NCI-H1417 (cell line): ENCODE measurements at places on chromosomes 11 and 22.
A peak's percentile ranks its signal among the peaks of the same experiment; 100 is the strongest.

DNA sequence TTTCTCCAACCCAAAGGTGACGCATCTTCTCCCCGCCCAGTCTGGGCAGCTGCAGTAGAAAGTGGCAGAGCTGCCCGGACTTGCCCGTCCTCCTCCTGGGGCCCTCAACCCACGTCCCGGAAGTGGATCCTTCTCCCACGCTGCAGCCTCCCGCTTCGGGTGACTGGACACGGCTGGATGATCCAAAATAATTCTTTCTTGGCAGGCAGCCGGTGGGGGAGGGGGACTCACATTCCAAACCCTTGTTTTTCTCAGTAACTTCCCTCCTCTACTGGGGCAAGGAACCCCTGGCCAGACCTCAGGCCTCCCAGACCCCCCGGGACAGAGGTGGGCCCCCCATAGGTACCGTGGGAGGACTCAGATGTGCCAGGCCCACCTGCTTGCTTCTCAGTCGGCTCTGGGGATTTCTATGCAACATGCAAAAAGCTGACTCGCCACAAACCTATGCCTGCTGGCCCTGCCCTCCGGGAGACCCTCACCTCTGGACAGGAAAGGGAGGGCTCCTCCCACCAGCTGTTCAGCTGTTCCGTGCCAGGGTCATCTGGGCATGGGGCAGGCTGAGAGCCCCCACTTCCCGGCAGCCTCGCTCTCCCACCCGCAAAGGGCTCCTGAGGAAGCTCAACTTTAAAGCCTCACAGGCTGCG lies 1.4 kb downstream of the PLXNB2 start:
- DNase-seq, result peak; percentile 49

DNA sequence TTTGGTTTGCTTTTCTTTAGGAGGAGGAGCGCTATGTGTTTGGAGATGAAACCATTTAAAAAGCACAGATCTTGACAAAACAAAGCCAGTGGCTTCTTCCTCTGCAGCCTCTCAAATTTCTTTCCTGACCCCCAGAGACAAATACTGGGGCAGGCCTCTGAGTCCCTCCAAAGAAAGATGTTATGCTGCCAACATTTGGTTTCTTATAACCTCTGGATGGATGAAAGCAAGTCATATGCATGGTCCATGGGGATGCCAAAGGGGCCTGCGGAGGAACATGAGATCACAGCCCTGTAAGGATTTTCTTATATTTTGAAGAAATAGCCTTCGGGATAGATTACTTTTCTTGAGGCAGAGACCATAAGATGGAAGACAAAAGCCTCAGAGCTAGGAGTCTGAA lies 179.1 kb downstream of the TENM4 start:
- DNase-seq, result no peak

DNA sequence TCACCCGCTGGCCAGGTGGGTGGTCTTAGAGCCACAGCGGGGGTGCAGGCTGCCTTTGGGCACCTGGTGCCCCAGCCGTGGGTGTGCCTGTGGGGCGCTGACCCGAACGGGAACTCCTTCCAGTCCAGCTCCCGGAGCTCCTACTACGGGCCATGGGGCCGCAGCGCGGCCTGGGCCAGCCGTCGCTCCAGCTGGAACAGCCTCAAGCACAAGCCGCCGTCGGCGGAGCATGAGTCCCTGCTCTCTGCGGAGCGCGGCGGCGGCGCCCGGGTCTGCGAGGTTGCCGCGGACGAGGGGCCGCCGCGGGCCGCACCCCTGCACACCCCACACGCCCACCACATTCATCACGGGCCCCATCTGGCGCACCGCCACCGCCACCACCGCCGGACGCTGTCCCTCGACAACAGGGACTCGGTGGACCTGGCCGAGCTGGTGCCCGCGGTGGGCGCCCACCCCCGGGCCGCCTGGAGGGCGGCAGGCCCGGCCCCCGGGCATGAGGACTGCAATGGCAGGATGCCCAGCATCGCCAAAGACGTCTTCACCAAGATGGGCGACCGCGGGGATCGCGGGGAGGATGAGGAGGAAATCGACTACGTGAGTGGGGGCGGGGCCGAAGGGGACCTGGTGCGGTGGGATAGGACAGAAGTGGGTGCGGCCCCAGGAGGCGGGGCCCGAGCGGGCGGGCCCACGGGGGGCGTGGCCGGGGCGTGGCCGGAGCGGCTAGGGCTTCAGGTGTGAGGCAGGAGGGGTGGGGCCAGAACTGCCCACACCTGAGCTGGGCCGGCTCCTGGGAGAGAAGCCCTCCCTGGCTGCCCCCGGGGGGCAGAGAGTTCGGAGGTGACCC lies 91.5 kb downstream of the CACNA1I start:
- DNase-seq, result peak; percentile 25

GRCh38 chr11:25197515-25197914 lies 700.7 kb downstream of the LUZP2 start:
- no peak for DNase-seq

DNA sequence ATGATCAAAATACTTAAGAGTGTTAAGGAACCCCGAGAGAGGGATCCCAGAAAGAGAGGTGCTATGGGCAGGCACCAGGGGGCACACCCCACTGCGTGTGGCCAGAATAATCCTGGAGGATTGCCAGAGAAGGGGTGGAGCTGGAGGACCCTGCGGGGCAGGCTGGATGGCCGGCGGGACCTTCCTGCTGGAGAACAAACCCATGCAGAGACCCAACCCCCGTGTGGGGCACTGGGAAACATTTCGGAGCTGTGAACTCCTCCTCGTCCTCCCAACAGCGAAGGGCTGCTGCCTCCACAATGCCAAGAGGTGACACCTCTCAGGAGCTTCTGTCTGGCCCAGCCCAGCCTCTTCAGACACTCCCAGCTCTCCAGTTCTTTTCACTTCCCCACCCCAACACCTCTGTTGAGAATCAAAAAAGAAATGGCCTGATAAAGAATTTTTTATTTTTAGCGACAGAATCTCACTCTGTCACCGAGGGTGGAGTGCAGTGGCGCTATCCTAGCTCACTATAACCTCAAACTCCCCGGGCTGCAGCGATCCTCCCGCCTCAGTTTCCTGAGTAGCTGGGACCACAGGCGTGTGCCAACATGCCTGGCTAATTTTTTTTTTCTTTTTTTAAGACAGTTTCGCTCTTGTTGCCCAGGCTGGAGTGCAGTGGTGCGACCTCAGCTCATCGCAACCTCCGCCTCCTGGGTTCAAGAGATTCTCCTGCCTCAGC lies 25.6 kb downstream of the RHOD start:
- DNase-seq, result no peak

GRCh38 chr11:118650366-118650765 lies 29.1 kb downstream of the TREH start:
- no peak for DNase-seq

DNA sequence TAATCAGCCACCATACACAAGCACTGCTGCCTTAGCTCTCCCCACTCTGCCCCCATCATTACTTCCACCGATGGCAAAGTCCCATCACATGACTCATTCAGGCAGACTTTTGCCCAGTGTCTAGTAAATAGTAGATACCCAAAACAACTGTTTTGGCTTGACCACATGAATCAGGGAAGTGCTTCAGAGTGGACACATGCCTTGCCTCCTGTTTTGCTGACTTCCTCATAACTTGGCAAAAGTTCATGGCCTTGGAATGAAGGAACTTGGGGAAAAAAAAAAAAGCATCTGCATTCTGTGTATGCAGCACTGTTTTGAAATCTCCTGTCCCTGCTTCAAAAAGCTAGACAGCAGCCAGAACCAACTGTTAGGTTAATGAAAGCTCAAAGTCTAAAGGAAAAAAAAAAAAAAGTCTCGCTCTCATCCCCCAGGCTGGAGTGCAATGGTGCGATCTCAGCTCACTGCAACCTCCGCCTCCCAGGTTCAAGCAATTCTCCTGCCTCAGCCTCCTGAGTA lies 335.3 kb downstream of the FAM181B start:
- DNase-seq, result no peak

GRCh38 chr22:32628628-32629572 lies 154.3 kb downstream of the FBXO7 start:
- DNase-seq, result no peak

GRCh38 chr11:82003671-82004515 lies 729.8 kb downstream of the FAM181B start:
- no peak for DNase-seq

DNA sequence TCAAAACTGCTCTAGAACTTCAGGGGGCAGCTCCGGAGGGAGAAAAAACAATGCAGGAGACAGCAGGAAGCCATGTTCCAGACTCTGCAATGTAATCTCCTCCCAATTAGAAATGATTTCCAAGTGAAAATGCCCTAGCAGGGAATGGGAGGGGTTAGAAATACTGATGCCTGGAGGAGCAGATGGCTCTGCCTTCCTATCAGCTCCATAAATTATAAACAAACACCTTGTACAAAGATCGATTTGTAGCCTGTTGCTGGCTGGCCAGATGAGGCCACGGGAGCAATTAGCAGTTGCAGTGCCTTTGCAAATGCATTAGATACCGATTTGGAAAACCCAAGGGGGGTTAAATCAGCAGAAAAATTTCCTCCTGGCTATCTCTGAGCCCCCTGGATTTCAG lies 46.6 kb upstream of the CHRM4 start:
- DNase-seq, result peak; percentile 17

GRCh38 chr11:125070699-125071254 lies 7.7 kb downstream of the SLC37A2 start:
- DNase-seq, result no peak

DNA sequence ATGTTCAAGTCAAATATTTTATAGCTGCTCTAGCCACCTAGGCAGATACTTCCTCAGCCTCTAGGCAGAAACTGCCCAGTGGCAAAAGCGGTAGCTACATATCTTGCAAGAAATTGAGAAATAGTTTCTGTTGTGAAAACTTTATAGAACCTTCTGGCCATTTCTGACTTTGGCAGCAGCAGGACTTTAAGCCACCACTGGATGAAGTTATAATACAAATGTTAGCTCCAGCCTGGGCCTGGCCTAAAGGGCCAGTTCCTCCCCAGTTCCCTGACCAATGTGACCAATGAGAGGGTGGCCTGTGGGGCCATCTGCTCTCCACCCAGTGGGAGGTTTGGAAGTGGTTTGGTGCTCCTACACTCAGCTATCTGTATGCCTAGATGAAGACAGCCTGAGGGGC lies 254.0 kb upstream of the NARS2 start:
- no peak for DNase-seq

DNA sequence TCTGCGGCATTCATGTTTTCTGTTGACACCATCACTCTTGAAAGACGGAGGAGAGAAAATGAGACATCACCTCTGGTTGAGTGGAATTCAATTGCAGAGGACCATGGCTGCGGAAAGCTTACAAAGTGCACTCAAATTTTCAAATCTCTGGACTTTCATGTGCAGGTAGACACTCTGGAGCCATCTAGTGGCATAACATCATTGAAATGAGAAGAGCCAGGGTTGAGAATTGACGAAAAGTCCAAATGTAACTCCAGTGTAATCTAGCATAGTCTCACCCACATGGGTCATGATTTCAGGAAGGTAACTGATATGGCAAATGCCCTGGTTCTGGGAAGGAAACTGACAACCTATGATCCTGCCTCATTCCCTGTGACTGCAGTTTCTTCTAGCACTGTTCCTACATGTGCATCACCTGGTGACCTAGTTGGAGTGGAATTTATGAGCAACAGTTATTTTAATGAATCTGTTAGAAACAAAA lies 687.8 kb downstream of the KCNA4 start:
- peak; percentile 5 for DNase-seq

- DNase-seq, result no peak
Observed at GRCh38 chr11:134994431-134994830, 582.4 kb upstream of the B3GAT1 start.

DNA sequence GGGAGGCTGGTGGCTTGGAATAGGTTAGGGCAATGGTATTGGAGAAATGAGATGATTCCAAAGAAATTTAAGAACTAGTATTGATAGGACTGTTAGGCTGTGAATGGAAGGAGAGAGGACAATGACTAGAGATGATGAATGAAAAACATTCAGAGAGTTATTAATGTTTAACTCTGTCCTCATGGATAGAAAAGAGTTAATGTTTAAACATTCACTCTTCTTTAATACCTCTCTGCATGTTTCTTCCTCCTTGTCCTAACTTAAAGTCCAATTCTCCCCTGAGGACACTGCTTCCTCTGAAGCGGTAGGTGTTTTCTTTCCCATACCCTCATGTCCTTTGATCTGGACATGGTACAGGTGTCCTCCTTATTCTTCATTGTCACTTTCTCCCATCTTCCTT lies 13.4 kb downstream of the CHEK1 start:
- no peak for DNase-seq

- no peak for DNase-seq
Observed at GRCh38 chr11:134597452-134597851, 185.4 kb upstream of the B3GAT1 start.

GRCh38 chr11:23540101-23540561 lies 679.9 kb upstream of the CCDC179 start:
- DNase-seq, result peak; percentile 77
